Activated T-cell treated with anti-CD3 and anti-CD28 coated beads for 24 hours (primary cell): ENCODE measurements at places on chromosomes 6 and 20.

- DNase-seq, result no peak
Measured at GRCh38 chr20:2930538-2930937, 57.3 kb downstream of the PTPRA start.

GRCh38 chr6:15912505-15913400 lies 216.1 kb upstream of the MYLIP start:
- DNase-seq, result no peak

DNA sequence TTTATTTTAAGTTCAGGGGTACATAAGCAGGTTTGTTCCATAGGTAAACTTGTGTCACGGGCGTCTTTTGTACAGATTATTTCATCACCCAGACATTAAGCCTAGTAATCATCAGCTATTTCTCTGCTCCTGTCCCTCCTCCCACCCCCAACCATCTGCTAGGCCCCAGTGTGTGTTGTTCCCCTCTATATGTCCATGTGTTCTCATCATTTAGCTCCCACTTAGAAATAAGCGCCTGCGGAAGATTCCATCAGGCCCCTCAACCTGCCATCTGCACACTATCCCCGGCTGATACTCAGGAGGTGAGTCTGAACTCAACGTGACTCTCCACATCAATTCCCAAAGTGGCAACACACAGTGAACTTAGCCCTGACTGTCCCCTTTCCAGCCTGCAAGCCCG lies 228.0 kb upstream of the SYNDIG1 start:
- no peak for DNase-seq

DNA sequence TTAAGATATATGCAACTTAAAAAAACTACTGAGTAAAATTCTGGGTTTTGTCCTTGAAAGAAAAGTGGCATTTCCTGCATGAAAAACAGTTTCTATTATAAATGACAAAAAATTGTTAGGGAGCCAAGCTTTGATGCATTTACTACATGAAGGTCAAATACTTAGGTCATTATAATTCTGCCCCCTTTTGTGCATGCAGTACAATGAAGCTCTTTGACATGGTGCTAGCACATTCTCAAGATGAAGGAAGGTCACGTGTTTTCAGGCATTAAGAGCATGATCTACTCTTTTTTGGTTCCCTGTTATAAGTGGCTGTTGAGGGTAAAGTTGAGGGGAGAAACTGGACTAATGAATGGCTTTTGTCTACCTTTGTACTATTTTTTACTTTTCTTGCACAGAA lies 72.7 kb downstream of the FOXO3 start:
- no peak for DNase-seq

GRCh38 chr6:135722190-135722589 lies 129.3 kb upstream of the PDE7B start:
- no peak for DNase-seq

GRCh38 chr20:4563534-4563933 lies 158.2 kb upstream of the PRND start:
- DNase-seq, result no peak

DNA sequence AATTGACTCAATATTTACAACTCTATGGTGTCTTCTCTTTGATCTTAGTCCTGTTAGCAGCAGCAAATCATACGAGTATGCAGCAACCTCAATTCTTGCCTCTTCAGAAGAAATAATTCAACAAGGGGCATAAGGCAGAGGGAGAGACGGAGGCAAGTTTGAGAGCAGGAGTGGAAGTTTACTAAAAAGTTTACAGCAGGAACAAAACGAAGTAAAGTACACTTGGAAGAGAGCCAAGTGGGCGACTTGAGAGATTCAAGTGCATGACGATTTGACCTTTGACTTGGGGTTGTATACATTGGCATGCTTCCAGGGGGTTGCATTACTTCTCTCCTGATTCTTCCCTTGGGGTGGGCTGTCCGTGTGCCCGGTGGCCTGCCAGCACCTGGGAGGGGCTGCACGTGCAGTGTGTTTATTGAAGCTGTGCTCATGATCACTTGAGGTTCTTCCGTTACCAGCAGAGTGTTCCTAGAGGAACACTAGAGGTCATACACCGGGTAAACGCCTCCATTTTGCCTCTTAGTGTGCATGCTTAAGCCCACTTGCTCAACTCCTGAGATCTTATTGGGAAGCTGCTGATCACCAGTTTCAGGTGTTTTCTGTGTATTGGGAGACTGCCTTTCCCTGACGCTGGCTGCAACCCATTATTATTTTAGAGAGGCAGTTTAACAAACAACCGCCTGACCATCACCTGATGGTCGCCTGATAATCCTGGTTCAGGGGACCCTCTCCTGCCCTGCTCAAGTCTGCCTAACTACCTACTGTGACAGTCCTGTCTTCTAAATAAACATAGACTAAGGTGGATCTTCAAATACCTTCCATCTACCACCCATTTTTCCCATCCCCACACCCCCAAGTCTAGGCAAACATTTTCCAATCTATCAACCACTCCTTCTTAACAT lies 172.4 kb upstream of the MYLIP start:
- no peak for DNase-seq

DNA sequence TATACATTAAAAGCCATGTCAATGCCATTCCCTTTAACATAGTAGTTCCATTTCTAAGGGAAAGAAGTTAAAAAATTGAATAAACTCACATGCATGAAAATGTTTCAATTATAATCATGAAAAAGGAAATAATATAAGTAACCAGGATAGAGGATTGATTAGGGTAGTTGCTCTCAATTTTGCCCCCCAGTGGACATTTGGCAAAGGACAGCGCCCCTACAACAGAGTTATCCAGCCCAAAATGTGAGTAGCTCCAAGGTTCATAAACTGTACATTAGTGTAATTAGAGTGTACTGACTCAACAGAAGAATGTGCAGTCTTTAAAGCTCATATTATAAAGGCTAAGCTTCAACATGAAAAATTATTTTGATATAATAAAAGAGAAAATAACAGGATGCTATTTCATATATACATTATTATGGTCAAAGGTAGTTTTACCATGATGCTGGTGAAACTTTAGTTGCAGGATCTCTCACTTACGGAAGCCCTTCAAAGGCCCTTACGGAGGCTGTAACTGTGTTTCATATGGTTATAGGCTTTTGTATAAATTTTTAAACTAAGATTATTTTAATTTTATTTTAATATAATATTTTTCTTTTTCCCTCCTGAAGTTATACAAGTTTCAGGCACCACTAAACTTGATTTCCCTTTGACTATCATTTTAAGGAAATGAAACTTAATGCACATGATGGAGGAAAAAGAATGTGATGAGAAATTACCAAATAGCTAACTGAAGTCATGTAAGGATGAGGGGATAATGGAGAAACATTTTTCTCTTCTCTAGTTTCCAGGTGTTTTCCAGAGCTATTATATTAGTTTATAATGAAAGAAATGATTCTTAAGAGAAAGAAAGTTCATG lies 403.6 kb downstream of the PLCB1 start:
- no peak for DNase-seq

DNA sequence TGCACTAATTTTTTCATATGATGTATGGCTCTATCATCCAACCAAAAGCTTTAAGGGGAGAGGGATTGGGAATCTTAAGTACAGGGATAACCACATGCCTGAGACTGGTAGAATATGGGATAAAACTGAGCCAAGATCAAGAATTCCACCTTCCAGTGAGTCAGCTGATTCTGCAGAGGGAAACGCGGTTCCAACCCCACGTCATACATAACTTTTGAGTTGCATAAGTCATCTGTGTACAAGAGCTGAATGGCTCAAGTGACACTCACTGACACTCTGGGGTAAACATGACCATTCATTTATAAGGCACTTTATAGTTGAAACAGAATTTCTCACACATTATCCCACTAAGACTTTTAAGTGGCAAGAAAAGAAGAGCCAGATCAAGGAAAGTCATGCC lies 16.4 kb downstream of the TRIM27 start:
- DNase-seq, result no peak

- no peak for DNase-seq
Measured at GRCh38 chr6:44734886-44735629, 347.6 kb downstream of the CDC5L start.

DNA sequence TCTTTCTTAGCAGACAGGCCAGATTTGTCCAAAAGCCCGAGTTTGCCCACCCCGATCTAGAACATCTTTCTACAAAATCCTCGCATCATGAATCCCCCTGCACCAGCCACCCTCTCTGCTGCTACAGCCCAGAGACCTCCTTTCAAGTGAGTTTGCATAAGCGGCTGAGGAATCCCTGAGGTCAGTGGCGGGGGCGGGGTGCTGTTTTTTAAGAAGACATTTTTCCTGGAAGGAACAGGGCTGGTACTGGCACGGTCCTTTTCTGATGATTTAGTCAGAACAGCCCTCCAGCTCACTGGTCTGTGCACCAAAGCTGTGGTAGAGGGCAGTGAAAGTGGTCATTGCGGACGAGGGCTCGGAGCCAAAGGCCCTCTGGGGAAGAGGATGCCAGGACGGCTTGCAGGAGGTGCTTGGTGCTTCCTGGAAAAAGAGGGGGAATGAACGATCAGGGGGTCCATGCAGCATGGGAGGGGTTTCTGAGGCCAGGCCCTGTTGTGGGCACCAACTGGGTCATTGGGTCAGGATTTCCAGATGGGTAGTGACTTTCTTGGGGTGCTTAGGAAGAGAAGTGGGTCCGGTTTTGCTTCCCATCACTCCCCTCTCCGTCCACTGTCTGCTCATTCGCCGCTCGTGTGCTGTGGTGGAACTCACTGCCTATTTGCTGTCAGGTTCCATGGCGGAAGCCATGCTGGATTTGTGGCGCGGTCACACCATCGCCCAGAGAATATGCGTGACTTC lies 50.4 kb downstream of the GNAS-AS1 start:
- DNase-seq, result no peak

GRCh38 chr20:19661717-19662636 lies 96.1 kb upstream of the RIN2 start:
- peak; percentile 37 for DNase-seq

GRCh38 chr20:31595654-31596411 lies 9.3 kb upstream of the ID1 start:
- DNase-seq, result no peak

GRCh38 chr6:8809662-8810061 lies 374.3 kb upstream of the SLC35B3 start:
- DNase-seq, result no peak

- no peak for DNase-seq
Measured at GRCh38 chr6:80690551-80691131, 584.2 kb downstream of the BCKDHB start.

GRCh38 chr6:53696341-53696740 lies 30.8 kb upstream of the KLHL31 start:
- DNase-seq, result no peak

- DNase-seq, result no peak
Measured at GRCh38 chr6:30922447-30922852, 8.4 kb downstream of the VARS2 start.

DNA sequence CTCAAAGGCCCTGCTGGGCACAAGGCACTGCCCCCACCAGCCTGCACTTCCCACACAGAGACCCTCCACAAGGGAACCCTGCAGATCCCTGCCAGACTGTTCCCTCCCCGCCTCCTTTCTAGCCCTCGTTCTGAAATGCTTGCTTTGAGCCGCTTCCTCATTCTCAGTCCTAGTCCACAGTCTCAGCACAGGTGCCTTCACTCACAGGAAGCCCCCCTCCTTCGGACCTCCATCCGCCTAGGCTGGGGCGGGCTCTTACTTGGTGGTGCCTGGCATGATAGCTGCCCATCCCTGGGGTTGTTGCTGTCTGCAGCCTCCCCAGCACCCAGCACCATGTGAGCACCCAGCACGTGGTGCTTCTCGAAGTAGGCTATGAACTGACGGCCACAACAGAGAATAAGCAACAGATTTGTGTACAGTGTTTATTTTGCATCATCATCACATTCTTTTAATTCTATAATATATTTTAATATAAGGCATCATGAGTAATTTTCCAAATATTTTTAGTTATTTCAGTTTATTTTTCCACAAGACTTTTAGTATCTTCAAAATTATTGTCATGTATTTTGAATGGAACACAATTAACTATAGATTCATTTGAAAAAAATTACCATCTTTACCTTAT lies 12.3 kb downstream of the CST5 start:
- DNase-seq, result no peak

DNA sequence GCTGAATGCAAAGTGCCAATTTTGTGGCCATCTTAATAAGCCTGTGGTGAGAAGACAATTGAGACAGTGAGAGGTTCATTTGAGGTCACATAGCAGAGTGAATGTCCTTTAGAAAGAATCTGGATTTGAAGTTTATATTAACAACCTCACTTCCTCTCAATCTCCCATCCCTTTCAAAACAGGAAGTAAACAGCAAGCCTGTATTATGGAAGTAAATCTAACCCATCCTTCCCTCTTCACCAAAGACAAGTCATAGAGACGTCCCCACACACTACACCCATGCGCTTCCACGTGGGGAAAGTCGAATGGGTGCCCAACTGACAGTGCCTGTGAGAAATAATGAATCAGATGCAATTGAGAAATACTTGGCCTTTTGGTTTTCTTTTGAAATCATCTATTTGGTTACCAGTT lies 28.8 kb upstream of the CCND3 start:
- DNase-seq, result peak; percentile 61

DNA sequence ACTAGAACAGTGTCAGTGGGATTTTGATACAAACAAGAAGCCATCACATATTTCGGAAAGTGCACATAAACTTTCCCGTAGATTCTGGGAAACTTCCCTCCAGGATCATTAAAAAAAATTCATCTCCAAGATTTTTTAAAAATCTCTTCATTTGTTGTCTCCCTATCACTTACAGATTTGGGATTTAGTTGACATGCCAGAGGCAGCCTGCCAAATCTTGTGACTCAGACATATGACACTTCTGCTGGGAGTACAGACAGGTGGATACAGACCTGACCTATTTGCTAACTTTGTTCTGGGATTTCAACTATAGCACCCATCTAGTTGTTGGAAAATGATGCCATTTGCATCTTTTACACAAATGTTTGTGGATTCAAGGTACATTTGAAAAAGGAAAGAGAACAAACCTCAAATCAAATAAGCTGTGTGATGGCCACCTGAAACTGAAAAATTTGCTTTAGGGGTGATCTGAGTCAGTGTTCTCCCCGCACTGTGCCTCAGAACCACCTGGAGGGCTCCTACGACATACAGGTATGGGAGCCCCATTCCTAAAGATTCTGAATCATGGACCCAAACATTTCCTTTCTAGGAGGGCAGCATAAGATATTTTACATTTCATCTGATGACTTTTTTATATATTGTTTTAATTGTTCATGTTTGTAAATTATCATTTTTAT lies 21.9 kb upstream of the CD2AP start:
- no peak for DNase-seq

DNA sequence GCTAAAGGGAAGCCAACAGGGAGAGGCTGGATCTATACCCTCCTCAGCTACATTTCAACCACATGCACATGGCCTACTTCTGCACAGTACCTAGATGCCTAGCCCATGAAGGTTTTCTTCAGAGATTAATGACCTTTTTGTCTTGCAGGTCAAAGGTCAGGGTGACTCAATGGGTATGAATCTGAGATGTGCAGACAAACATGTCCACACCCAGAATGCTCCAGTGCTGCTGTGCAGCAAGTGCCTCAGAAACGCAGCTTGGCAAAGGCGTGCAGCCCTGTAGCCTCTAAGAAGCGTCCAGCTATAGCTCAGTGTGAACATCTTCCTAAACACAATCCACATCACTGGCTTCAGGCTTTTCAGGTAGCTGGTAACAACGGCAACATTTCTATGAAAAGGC lies 24.4 kb downstream of the MAP1LC3A start:
- no peak for DNase-seq

- DNase-seq, result no peak
Measured at GRCh38 chr20:15840636-15841301, 732.5 kb downstream of the KIF16B start.

GRCh38 chr20:19486446-19486845 lies 271.6 kb upstream of the RIN2 start:
- no peak for DNase-seq
